Activated naive CD4-positive, alpha-beta T cell treated with anti-CD3 and anti-CD28 coated beads, Interleukin-2, amount 10 ng/mL, durations not matched to agents 7 days and 5 days (primary cell): ENCODE measurements at places on chromosomes 1 and 21.

GRCh38 chr1:70101774-70102173 is 103.6 kb downstream of the LRRC40 start:
- no peaks in the 10 kb centered on the region for H3K27me3 ChIP-seq
- H3K36me3 ChIP-seq = no peaks in the 10 kb centered on the region

- no peak overlapping the region for H3K27ac ChIP-seq
- H3K36me3 ChIP-seq = no peaks in the 10 kb centered on the region
- no peaks in the 10 kb centered on the region for H3K4me1 ChIP-seq
- DNase-seq = no peak
Measured at GRCh38 chr1:115791816-115792215, 23.3 kb upstream of the CASQ2 start.

GRCh38 chr1:185537596-185537995 is 196.6 kb upstream of the HMCN1 start:
- no peak overlapping the region for H3K4me3 ChIP-seq
- H3K4me1 ChIP-seq = peaks cover 13% of the 10 kb centered on the region
- no peak for DNase-seq

- no peaks in the 10 kb centered on the region for H3K36me3 ChIP-seq
- no peak overlapping the region for H3K4me3 ChIP-seq
- DNase-seq = no peak
- H3K4me1 ChIP-seq = peaks cover 26% of the 10 kb centered on the region
- no peaks in the 10 kb centered on the region for H3K27me3 ChIP-seq
Measured at GRCh38 chr1:209707308-209707707, 2.7 kb downstream of the HSD11B1 start.

- H3K27ac ChIP-seq = no peak overlapping the region
- H3K4me1 ChIP-seq = no peaks in the 10 kb centered on the region
- H3K36me3 ChIP-seq = no peaks in the 10 kb centered on the region
- DNase-seq = no peak
- no peak overlapping the region for H3K4me3 ChIP-seq
- no peaks in the 10 kb centered on the region for H3K27me3 ChIP-seq
Measured at GRCh38 chr1:238466459-238466858, 575.7 kb upstream of the ZP4 start.

DNA sequence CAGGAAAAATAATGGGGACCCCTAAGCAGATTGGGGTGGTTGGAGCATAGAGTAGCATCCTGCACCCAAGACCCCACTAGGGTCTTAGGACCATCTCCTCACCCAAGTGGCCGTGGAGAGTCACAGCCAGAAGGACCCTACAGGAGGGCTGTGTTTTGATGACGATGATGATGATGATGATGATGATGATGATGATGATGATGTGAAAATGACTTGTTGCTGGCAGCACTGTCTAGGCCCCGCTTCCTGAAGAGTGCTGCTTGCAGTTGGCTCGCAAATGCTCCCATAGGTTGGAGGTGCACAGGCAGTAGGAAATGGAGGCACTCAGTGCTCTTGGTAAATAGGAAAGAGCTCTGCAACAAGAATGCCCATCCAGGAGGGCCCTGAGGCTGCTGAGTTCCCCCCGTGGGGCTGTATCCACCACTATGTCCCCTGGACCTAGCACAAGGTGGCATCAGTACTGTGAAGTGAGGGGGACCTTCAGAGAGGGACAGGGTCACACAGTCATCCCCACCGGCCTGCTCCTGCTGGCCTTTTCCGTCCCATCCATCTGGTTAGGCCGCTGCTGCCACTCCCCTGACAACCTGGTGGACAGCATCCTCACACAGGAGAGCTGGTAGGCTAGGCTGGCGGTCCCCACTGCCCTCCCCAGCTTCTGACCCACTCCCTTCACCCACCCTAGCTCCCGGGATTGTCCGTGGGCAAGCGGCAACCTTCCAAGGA is 139.6 kb downstream of the FOXD2 start:
- H3K36me3 ChIP-seq = no peaks in the 10 kb centered on the region
- no peaks in the 10 kb centered on the region for H3K4me1 ChIP-seq
- peaks cover 18% of the 10 kb centered on the region for H3K27me3 ChIP-seq
- no peak overlapping the region for H3K4me3 ChIP-seq
- no peak for DNase-seq
- no peak overlapping the region for H3K27ac ChIP-seq

DNA sequence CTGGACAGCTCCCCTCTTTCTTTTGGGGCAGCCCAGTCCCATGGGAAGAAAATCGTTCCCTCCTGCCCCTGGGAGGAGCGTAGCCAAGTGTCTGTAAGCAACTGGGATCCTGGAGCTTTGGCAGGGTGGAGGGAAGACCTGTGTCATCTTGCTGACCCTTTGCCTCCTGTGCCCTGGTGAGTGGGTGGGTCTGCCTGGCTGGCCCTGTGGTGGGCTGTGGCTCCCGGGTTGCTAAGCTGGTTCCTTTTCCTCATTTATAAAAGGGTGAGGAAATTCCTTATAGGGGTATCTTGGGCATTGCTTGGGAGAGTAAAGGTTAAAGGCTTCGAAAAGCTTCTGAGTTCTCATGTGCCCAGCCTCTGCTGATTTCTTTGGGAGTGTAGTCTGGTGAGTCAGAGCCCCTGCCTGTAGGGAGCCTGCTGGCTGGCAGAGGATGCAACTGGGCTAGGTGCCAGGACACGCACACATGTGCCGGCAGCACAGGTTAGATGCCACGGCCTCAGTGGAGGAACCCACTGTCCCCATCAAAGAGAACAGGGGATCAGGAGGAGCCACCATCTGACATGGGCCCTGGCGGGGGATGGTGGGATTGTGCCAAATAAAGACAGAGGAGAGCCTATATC is 85.2 kb downstream of the ARHGEF10L start:
- no peak overlapping the region for H3K4me3 ChIP-seq
- no peaks in the 10 kb centered on the region for H3K36me3 ChIP-seq
- H3K27ac ChIP-seq = no peak overlapping the region
- no peaks in the 10 kb centered on the region for H3K4me1 ChIP-seq
- H3K27me3 ChIP-seq = peaks cover 4% of the 10 kb centered on the region

DNA sequence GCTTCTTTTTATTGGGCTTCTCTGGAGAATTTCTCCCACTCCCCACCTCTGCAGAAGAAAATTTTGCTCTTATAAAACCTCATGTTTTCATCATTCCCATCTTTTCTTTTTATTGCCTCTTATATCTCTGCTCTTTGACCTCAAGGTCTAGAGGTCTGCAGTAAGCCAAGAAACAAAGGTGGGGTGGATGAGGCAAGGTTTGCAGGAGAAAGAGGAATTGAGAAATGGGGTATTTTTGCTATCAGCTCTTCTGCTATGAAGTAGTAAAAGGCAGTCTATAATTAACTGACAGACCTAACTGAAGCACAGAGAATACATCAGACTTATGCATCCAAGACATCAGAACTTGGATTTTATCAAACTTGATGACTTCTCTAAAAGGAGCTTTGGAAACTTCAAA is 22.9 kb downstream of the SYT11 start:
- H3K27ac ChIP-seq = no peak overlapping the region
- peaks cover 3% of the 10 kb centered on the region for H3K36me3 ChIP-seq
- H3K4me1 ChIP-seq = no peaks in the 10 kb centered on the region
- DNase-seq = no peak

DNA sequence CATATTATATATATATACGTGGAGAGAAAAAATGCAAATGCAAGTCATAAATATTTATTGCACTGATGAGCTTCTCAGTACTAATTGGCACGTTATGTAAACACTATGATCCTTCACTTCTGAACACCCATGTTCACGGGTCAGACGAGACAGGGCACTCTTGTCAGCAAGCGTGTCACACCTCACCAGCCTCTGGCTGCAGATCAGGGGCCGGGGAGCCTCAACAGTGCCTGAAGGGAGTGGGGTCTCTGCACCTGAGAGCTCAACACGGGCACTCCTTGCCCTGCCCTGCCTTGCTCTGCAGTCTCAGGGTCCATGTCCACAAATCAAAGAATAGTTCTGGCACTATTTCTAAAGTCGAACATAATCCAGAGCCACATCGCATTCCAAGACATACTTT is 409 bp upstream of the HIVEP3 start:
- no peak for DNase-seq
- H3K4me3 ChIP-seq = peak overlapping the region; percentile 87
- peaks cover 2% of the 10 kb centered on the region for H3K36me3 ChIP-seq
- no peaks in the 10 kb centered on the region for H3K27me3 ChIP-seq
- H3K27ac ChIP-seq = peak overlapping the region; percentile 98

- H3K27ac ChIP-seq = no peak overlapping the region
- H3K4me3 ChIP-seq = no peak overlapping the region
- H3K4me1 ChIP-seq = peaks cover 23% of the 10 kb centered on the region
- no peak for DNase-seq
Measured at GRCh38 chr1:83588140-83588539, 410.8 kb downstream of the TTLL7 start.

DNA sequence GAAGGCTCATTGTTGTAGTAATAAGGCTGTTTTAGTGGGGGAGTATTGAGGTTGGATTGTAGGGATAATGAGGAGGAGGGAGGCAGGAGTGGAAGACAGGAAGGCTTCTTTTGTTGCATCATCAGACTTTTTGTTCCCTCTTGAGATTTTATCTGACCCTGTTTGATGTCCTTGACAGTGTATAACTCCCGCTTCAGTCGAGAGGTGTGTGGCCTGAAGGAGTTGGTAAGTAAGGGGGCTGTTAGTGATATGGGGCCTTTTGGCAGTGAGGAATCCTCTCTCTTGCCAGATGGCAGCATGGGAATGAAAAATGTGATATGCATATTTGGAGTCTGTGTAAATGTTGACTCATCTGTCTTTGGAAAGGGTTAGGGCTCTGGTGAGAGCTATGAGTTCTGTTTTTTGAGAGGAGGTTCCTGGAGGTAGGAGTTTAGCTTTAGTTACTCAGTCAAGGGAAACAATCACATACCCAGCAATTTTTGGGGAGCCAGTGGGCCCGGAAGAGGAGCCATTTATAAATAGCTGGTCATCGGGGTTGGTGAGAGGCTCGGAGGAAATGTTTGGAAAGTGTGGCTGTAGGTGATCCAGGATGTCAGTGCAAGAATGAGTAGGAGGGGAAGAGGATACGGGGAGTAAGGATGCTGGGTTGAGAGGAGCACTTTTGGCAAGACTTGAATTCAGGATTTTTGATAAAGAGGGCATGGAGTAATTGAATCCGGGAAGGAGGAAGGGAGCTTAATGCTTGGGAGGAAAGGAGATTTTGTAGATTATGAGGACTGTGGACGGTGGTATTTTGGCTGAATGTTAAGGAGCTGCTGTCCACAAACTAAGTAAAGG is 136.7 kb upstream of the ETV3 start:
- no peak for DNase-seq
- H3K4me1 ChIP-seq = no peaks in the 10 kb centered on the region
- H3K27ac ChIP-seq = no peak overlapping the region
- H3K27me3 ChIP-seq = peaks cover 4% of the 10 kb centered on the region
- H3K4me3 ChIP-seq = no peak overlapping the region
